ENCODE measurements at places on chromosomes 4 and X. TPM values are rescaled to one million over a fixed set of nuclear protein-coding genes. Genes with fewer than 3 reads are reported as not detected.

Gene HAUS7
- 17.6 TPM for total RNA-seq

Gene TEX13C
- total RNA-seq = not detected

Gene FAAH2
- total RNA-seq = 0.22 TPM

Gene INTS6L
- 0.52 TPM for total RNA-seq

Gene GTPBP6
- 26.3 TPM for total RNA-seq

Gene TENM3
- total RNA-seq = 26.2 TPM

Gene ZNF630
- 1.4 TPM for total RNA-seq

Gene GABRB1
- total RNA-seq = not detected

Gene TXK
- total RNA-seq = 0.09 TPM

Gene ATP2B3
- total RNA-seq = under 0.01 TPM

Gene STPG2
- 0.17 TPM for total RNA-seq

Gene ERVMER34-1
- total RNA-seq = 0.09 TPM

Gene STBD1
- total RNA-seq = 2.0 TPM

Gene TMPRSS11A
- not detected for total RNA-seq
